Fibroblast of lung (primary cell): ENCODE measurements at places on chromosomes 2 and 18. TPM values are rescaled to one million over a fixed set of nuclear protein-coding genes. Genes with fewer than 3 reads are reported as not detected.

GRCh38 chr18:8480506-8481328 lies 128.5 kb upstream of the RAB12 start:
- peak; percentile 68 for DNase-seq

Gene PAIP2B
- 1.2 and 1.5 TPM in 2 replicates for total RNA-seq

GRCh38 chr2:215973954-215974699 lies 39.2 kb downstream of the MREG start:
- no peak for DNase-seq

GRCh38 chr18:56983275-56983992 lies 163.5 kb upstream of the BOD1L2 start:
- DNase-seq: no peak

DNA sequence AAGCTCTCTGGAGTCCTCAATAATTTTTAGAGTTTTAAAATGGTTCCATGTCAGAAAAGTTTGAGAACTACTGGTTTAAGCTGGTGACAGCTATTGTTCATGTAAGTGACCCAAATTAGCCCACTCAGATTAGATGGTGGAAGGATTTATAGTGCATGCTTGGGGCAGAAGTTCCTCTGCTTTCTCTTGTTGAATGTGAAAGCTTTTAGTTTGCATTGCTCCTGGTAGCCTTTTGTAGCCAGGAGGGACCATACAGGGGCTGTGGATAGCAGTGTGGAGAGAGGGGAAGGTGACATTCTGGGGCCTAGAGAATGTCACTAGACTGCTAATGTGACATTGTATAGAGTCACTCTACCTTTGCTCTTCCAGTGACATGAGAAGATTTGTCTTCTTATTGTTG lies 40.3 kb upstream of the IGFBP5 start:
- no peak for DNase-seq

Gene REG3G
- total RNA-seq: not detected in 2 replicates

Gene HES6
- 3.6 and 4.1 TPM in 2 replicates for total RNA-seq

- DNase-seq: no peak
These were observed 58.1 kb upstream of the RNU4ATAC start for GRCh38 chr2:121472470-121472993.
